ENCODE measurements at places on chromosomes 13 and 19. TPM values are rescaled to one million over a fixed set of nuclear protein-coding genes. Genes with fewer than 3 reads are reported as not detected.

The NR2F6 gene
- total RNA-seq = 5.7 TPM

The ACP7 gene
- not detected for total RNA-seq

The IL12RB1 gene
- total RNA-seq = 70.6 TPM

The ZNF223 gene
- total RNA-seq = 0.50 TPM

DNA sequence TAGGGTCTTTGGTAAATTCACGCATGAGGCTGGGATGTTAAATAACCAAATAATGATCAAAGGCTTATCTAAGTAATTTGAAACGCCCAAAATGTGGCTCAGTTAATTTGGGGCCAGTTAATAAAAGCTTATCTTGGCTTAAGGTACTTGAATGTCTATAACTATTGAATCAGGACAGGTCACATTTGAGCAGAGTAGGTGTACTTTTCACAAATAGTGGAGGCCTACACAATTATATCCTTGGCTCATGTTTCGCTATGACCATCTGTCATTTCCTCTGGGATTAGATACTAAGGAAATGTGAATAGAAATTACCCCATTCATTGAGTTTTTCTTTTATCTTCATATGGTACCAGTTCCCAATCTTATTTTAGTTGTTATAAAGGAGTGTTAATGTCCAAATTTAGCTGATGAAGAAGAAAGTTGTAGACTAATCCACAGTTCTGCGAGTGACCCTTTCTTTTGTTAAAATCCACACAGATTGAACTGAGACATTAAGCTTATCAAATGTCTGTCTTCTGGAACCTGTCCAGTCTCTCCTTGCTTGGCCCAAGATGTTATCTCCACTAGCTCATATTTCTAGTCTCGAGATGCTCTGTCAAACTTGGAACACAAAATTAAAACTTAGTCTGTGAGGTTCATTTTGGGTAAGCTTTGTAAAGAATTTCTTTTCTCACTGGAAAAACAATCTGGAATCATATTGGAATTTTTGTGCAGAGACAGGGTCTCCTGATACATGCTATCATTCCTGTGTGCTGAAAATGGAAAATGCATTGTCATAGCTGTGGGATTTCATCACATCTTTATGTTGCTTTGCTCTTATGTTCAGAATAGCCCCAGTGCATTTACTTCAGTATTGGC, 31.0 kb downstream of the SLAIN1 start:
- no peak for DNase-seq

- DNase-seq = no peak
These were observed 167.2 kb upstream of the KLF12 start for GRCh38 chr13:74301258-74301935.
